ENCODE measurements at places on chromosomes 2 and 18.

GRCh38 chr2:240876035-240876474 is 7.4 kb downstream of the AGXT start:
- no peak overlapping the region for H3K27ac ChIP-seq
- no peaks in the 10 kb centered on the region for H3K36me3 ChIP-seq

DNA sequence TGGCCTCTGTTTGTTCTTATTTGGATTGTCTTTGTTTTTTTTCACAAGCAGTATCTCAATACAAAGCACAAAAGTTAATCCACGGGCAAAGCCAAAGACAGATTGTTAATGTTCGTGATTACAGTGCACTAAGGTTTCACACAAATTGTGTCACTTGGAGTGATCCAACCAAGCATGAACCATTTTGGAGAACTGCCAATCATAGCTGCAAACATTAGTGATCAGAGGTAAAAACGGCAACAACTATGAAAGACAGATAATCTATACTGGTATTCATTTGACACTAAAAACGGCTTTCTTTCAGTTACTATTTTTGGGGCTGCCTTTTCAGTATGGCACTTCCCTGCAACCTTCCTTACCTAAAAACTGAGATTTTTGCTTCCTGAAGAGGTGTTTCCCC is 213.1 kb upstream of the GULP1 start:
- H3K27ac ChIP-seq, result no peak overlapping the region
- no peak for DNase-seq
- no peaks in the 10 kb centered on the region for H3K27me3 ChIP-seq
- H3K4me1 ChIP-seq, result peaks cover 1% of the 10 kb centered on the region

GRCh38 chr2:182144041-182144775 is 158.6 kb downstream of the PPP1R1C start:
- H3K4me1 ChIP-seq, result no peaks in the 10 kb centered on the region
- no peaks in the 10 kb centered on the region for H3K27me3 ChIP-seq
- no peak overlapping the region for H3K27ac ChIP-seq
- no peak for DNase-seq
- H3K4me3 ChIP-seq, result no peak overlapping the region

GRCh38 chr2:24592441-24593100 is 101.5 kb downstream of the NCOA1 start:
- no peak overlapping the region for H3K4me3 ChIP-seq
- peaks cover 11% of the 10 kb centered on the region for H3K36me3 ChIP-seq
- peaks cover 13% of the 10 kb centered on the region for H3K4me1 ChIP-seq
- no peak for DNase-seq
- H3K27me3 ChIP-seq, result no peaks in the 10 kb centered on the region

DNA sequence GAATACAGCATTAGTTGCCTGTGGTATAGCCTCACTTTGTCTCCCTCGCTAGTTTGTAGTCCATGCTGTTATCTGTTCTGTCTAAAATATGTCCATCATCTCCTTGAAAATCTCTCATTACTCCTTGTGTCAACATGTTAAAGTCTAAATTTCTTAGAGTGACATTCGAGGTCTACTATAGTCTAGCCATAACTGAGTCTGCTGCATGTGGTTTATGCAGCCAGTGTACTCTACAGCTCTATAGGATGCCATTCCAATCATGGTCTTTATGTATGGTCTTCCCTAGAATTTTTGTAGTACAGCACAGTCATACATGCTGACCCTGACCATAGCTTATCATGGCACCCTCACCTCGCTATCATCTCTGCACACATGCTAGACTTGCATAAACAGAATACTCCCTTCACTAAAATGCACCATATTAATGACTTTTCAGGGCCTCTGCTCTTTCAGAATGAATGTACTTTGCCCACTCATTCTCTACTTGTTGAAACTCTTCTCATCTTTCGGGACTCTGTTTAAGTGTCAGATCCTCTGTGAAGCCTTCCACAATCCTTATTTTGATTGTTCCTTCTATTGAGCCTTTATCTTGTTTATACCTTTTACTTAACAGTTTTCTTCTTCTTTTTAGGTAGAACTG is 12.8 kb downstream of the TANK start:
- H3K27me3 ChIP-seq, result no peaks in the 10 kb centered on the region
- H3K4me1 ChIP-seq, result peaks cover 62% of the 10 kb centered on the region
- H3K36me3 ChIP-seq, result peaks cover 90% of the 10 kb centered on the region

DNA sequence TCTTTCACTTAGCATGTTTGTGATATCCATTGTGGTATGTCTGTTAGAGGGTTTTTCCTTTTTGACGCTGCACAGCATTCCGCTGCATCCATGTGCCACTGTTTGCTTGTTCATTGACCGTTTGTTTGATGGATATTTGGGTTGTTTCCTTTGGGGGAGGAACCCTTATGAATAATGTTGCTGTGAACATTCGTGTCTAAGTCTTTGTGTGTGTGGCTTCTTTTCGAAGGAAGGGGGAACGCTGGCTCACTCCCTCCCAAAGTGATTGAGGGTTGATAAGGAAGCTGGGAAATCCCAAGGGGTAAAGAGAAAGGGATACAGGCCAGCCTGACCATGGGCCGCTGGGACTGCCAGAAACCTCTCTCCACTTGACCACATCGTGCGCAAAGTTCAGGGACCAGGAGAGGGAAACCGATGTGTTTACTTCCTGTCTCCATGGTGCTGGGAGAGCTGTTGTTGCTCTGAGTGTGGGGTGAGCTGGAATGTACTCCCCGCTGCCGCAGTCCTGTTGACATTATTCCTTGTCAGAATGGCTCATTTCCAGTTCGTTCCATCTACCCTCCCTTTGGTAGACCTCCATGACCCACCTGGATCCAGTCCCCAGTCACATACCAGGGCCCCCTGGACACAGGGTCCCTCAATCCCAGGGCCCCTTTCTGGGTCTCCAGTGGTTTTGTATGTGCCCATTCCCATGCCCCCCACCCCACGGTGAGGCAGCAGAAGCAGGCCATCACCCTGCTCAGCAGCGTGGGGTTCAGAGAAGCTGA is 39.6 kb downstream of the HS1BP3 start:
- H3K4me3 ChIP-seq, result no peak overlapping the region
- H3K27me3 ChIP-seq, result no peaks in the 10 kb centered on the region
- H3K36me3 ChIP-seq, result no peaks in the 10 kb centered on the region
- H3K4me1 ChIP-seq, result no peaks in the 10 kb centered on the region
- no peak overlapping the region for H3K27ac ChIP-seq
- no peak for DNase-seq

DNA sequence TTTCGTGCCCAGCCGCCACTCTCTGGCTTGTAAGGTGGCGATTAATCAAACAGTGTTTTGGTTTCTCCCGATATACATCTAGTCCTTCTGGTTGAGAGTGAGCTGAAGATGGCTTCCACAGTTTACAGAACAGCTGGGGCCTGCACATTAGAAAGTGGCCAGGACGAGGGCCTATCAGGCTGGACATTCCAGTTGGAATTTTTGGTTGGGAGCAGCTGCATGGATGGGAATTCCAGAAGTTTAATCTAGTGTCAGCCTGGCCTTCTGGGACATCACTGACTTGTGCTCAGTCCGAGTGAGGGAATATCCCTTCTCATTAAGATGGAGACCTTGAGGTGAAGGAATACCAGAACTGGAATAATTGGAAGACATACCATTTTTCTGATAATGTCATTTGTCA is 118.1 kb upstream of the SIX2 start:
- no peaks in the 10 kb centered on the region for H3K36me3 ChIP-seq
- H3K27ac ChIP-seq, result no peak overlapping the region
- H3K4me1 ChIP-seq, result no peaks in the 10 kb centered on the region
- DNase-seq, result no peak
- no peak overlapping the region for H3K4me3 ChIP-seq

GRCh38 chr2:101912545-101912944 is 79.2 kb upstream of the IL1R2 start:
- H3K27ac ChIP-seq, result no peak overlapping the region
- H3K27me3 ChIP-seq, result peaks cover 2% of the 10 kb centered on the region
- H3K4me1 ChIP-seq, result peaks cover 5% of the 10 kb centered on the region
- H3K4me3 ChIP-seq, result no peak overlapping the region

GRCh38 chr18:55856679-55857078 is 268.7 kb upstream of the TCF4 start:
- no peaks in the 10 kb centered on the region for H3K4me1 ChIP-seq
- H3K27me3 ChIP-seq, result no peaks in the 10 kb centered on the region
- H3K36me3 ChIP-seq, result no peaks in the 10 kb centered on the region
- DNase-seq, result no peak
- H3K27ac ChIP-seq, result no peak overlapping the region

DNA sequence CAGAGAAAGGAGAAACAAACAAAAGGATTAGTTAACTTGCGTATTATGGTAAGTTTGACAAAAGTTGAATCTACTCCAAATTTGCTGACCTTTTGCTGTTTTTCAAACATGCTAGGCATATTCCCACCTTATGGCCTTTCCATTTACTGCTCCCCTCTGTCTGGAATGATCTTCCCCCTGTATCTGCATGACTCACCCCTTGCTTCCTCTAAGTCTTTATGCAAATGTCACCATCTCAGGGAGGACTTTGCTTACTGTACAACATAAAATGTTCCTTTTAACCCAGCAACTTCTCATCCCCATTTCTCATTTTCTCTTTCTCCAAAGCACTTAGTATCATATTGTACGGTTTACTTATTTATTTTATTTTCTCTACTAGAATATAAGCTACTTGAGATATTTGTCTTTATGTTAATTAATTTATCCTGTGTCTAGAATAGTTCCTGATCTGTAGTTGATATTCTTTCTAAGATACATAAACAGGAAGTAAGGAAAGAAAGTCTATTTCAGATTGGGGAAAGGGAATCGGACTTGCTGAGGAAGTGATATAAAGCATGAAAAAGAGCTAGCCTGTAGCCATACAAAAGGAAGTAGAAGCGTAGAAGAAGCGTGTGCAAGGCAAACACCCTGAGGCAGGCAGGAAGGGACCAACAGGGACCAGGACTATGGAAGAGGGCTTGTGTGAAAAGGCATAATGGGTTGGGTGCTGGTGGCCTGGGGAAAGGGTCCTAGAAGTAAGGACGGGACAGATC is 144.9 kb upstream of the ERBB4 start:
- H3K4me3 ChIP-seq, result no peak overlapping the region
- no peaks in the 10 kb centered on the region for H3K36me3 ChIP-seq
- DNase-seq, result no peak
- H3K27me3 ChIP-seq, result peaks cover 4% of the 10 kb centered on the region
- H3K27ac ChIP-seq, result no peak overlapping the region
- H3K4me1 ChIP-seq, result no peaks in the 10 kb centered on the region

- H3K27me3 ChIP-seq, result no peaks in the 10 kb centered on the region
- peaks cover 57% of the 10 kb centered on the region for H3K36me3 ChIP-seq
- no peak for DNase-seq
- no peak overlapping the region for H3K4me3 ChIP-seq
Observed at GRCh38 chr2:218465987-218466633, 47.2 kb downstream of the VIL1 start.

DNA sequence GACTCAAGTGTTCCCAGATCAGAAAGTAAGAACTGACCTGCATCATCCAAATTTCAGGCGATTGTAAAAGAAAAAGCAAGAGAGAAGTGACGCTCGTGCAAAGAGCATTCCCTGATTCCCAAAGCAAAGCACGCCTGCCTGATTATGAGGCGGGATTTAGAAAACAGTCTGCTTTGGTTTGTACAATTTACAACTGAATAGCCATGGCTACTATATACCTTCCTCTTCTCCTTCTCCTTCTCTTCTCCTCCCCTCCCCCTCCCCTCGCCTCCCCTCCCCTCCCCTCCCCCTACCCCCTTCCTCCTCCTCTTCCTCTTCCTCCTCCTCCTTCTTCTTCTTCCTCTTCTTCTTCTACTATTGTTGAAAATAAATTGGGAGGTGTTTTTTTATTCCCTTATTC is 782.9 kb downstream of the GALR1 start:
- H3K27me3 ChIP-seq, result no peaks in the 10 kb centered on the region
- H3K4me1 ChIP-seq, result no peaks in the 10 kb centered on the region
- no peak overlapping the region for H3K4me3 ChIP-seq

- H3K4me1 ChIP-seq, result peaks cover 53% of the 10 kb centered on the region
- H3K27me3 ChIP-seq, result no peaks in the 10 kb centered on the region
- H3K36me3 ChIP-seq, result peaks cover 61% of the 10 kb centered on the region
- H3K4me3 ChIP-seq, result peak overlapping the region; percentile 74
- DNase-seq, result peak; percentile 25
- peak overlapping the region; percentile 98 for H3K27ac ChIP-seq
Observed at GRCh38 chr2:48356701-48357325, 173.1 kb upstream of the STON1 start.

DNA sequence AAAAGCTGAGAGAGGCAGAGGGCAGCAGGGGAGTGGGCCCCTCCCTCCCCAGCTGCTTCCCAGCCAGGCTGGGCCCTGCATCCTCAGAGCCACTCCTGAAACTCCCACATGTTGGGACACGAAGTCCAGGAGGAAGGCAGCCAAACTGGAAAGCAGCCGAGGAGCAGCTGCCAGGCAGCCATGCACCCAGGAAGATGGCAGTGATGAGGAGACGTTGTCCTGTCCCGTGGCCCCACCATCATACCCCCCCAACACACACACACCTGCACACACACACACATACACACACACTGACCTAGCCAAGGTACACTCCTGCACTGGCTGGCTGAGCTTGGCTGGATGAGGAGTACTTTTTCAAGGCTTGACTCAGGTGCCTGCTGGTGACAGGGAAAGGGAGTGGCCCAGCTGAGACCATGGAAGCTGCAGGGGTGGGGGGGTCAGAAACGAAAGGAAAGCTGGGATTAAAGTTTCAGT is 106.0 kb downstream of the CYP26B1 start:
- H3K4me3 ChIP-seq, result no peak overlapping the region
- no peak overlapping the region for H3K27ac ChIP-seq
- no peaks in the 10 kb centered on the region for H3K36me3 ChIP-seq
- DNase-seq, result no peak

GRCh38 chr2:142954493-142954892 is 77.0 kb downstream of the KYNU start:
- H3K4me3 ChIP-seq, result no peak overlapping the region
- no peaks in the 10 kb centered on the region for H3K36me3 ChIP-seq
- H3K4me1 ChIP-seq, result no peaks in the 10 kb centered on the region

DNA sequence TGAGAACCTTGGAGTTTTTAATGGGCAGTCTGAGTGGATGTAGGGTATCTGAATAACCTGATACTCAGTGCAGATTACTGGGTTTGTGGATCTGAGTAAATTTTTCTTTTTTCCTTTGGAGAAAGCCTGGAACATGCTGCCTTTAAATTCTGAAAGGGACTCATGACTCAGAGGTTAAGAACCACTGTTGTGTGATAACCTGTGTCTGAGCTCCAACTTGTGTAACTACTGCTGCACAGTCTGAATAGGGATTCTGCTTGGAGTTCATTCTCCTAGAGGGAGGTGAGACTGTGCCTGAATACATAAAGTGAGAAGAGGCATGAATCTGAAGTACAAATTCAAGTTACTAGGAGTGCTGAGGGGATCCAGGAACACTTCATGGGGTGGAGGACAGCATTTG is 36.2 kb downstream of the KDM3A start:
- no peak for DNase-seq
- H3K36me3 ChIP-seq, result peaks cover 91% of the 10 kb centered on the region
- peaks cover 26% of the 10 kb centered on the region for H3K4me1 ChIP-seq
- H3K27me3 ChIP-seq, result no peaks in the 10 kb centered on the region
- H3K27ac ChIP-seq, result no peak overlapping the region
- no peak overlapping the region for H3K4me3 ChIP-seq

GRCh38 chr18:9994026-9994570 is 80.3 kb downstream of the VAPA start:
- no peaks in the 10 kb centered on the region for H3K36me3 ChIP-seq
- DNase-seq, result no peak
- H3K27ac ChIP-seq, result no peak overlapping the region
- H3K27me3 ChIP-seq, result no peaks in the 10 kb centered on the region
- H3K4me3 ChIP-seq, result no peak overlapping the region
- no peaks in the 10 kb centered on the region for H3K4me1 ChIP-seq

- H3K27ac ChIP-seq, result no peak overlapping the region
- no peak overlapping the region for H3K4me3 ChIP-seq
- H3K36me3 ChIP-seq, result no peaks in the 10 kb centered on the region
- peaks cover 13% of the 10 kb centered on the region for H3K4me1 ChIP-seq
Observed at GRCh38 chr2:190628591-190629319, 20.1 kb upstream of the NAB1 start.

- H3K4me3 ChIP-seq, result no peak overlapping the region
- peaks cover 9% of the 10 kb centered on the region for H3K36me3 ChIP-seq
- no peak overlapping the region for H3K27ac ChIP-seq
- no peaks in the 10 kb centered on the region for H3K27me3 ChIP-seq
Observed at GRCh38 chr18:75216911-75217689, 6.5 kb downstream of the TSHZ1 start.
